Activated naive CD8-positive, alpha-beta T cell treated with anti-CD3 and anti-CD28 coated beads, Interleukin-2, amount 50 U/mL, for 16 hours (primary cell): ENCODE measurements at places on chromosomes 3 and 15.

GRCh38 chr15:31236184-31237042 is 90.2 kb upstream of the KLF13 start:
- no peak for DNase-seq

GRCh38 chr3:161035711-161036110 is 69.4 kb downstream of the B3GALNT1 start:
- no peak for DNase-seq

GRCh38 chr15:57054204-57054750 is 135.8 kb downstream of the TCF12 start:
- no peak for DNase-seq

DNA sequence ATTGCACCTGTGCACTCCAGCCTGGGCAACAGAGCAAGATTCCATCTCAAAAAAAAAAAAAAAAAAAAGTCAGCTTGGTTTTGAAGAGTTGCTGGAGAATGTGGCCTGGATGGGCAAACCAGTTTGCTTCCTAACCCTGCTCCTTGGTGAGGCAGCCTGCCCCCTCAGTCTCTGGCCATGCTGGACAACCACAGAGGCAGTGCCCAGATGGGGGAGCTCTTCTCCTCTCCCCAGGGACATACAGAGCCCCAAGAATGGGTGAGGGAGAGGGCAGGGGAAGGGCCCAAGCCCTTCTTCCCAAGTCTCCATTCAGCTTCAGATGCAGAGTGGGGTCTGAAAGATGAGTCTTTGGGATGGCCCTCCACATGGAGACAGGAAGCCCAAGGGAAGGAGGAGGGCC is 27.9 kb downstream of the CD276 start:
- no peak for DNase-seq

DNA sequence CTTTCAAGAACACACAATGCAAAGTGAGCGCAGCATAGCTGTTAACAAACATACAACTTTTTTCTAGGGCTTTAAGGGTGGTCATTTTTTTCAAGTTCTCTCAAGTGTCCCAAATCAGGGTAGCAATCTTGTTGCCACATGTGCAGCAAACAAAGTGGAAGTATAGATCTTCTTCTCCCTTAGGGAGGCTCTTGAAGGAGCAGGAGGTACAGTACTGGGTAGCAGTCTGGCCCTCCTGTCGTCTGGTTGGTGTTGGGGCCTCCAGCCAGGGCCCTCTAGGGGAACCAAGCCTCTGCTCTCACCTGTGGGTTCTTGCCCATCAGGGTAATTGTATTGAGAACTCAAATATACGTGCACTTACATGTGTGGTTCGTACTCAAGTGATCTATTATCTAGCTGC is 25.8 kb downstream of the MKRN2 start:
- DNase-seq: no peak

DNA sequence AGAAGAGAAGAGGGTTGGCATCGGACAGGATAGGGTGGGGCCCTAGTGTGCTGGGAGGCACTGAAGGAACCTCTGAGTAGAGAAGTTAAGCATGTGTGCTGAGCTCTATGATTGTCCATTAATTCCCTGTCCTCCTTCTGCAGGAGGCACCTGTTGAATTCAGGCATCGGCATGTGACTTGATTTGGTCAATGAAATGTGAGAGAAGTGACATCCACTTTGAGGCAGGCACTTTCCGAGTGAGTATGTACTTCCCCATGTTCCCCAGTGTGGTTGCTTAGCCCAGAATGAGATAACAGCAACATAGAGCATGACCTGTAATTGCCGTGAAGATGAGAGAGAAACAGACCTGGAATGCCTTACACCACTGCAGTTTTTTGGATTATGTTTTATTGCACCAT is 224.8 kb downstream of the RPLP1 start:
- DNase-seq: no peak

DNA sequence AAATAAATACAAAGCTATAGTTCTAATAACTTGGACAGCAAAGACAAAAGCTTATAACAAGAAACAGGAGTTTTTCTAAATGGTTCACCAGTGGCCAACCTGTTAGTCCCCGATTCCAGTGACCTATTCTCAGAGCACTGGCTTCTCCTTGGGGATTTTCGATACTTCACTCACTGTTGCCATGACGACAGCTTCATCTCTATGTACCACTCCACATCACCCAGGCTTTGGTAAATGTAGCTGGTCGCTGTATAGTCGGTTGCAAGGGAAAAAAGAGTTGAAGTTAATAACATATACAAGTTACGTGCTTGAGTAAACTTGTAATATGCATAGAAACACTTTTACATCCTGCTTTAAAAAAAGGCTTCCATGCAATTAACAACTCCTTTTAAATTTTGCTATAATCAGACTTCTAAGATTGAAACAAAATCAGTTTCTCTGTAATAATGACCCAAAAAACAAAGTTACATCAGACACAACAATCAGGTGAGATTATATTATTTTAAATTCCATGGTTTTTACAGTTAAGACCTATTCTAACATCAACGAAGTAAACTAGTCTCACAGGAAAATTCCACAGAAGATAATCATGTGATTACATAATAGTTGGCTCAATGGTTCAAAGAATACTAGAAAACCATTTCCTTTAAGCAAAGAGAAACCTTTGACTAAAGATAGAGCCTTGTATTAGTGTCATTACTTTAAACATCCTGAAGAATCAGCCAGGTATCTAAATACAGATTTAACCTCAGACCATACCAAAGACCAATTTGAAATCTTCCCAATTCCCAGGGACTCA is 2.9 kb downstream of the CCNL1 start:
- DNase-seq: no peak

DNA sequence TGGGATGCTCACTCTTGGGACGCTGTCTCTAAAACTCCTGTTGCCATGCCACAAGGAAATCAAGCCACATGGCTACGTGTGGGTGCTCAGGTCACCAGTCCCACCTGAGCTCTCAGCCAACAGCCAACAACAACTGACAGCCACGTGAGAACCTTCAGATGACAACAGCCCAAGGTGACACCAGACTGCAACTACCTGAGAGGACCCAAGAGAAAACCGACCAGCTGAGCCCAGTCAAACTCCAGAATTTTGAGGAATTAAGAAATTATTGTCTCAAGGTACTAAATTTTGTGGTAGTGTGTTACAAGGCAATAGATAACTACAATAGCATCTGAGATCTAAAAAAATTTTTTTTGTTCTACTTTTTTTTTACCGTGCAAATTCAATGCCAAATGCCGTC is 75.2 kb downstream of the ITGA11 start:
- no peak for DNase-seq

DNA sequence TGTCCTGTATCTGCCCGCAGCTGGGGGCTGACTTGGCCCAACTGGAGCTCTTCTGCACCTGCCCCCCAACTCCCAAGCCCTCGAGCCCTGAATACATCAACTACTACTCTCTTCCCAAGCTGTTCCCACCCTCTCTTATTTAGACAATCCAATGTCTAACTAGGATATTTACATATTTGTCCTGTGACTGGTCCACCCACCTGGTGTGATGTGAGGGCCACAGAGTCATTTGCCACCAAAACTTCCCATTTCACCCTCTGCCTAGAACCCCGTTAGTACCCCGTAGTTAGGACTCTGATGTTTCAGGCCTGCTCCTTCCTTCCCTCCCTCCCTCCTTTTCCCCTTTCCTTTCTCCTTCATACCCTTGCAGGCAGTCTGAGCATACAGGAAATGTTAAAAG is 6.4 kb downstream of the CPLX3 start:
- no peak for DNase-seq

DNA sequence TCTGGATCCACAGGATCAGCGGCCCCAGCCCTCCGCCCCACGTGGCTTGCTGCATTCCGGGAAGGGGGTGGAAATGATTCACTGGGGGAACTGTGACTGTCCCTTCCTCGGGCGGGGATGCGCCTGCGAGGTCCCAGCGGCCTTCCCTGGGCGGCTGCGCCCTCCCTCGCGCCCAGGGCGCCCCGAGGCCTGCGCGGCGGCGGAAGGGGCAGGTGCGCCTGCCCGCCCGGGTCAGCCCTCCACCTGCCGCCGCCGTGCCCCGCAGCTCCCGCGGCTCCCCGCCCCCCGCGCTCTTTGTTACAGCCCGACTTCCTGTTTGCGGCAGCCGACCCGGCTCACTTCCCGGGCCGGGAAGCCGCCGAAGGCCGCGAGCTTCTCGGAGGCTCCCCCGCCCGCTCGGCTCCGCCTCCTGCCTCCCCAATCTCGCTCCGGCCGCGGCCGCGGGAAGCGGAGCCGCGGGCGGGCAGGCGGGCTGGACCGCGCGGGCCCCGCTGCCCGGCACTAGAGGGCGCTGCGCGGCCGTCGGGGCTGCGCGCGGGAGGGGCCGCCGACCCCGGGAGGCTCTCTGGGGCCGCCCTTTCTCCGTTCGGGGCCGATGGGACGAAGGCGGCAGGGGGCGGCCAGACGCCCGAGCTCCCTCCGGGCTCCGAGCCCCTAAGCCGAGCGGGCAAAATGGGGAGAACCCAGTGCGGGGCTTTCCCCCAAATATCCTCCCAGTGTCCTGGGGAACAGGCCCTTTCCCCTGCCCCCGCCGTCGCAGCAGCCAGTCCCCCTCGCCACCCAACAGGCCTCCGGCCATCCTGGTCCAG is 11.5 kb upstream of the CHAC1 start:
- DNase-seq: no peak

- no peak for DNase-seq
These were observed 75.4 kb downstream of the HERC2 start for GRCh38 chr15:28246605-28247004.

GRCh38 chr3:117252651-117253050 is 543.1 kb downstream of the TUSC7 start:
- DNase-seq: no peak

DNA sequence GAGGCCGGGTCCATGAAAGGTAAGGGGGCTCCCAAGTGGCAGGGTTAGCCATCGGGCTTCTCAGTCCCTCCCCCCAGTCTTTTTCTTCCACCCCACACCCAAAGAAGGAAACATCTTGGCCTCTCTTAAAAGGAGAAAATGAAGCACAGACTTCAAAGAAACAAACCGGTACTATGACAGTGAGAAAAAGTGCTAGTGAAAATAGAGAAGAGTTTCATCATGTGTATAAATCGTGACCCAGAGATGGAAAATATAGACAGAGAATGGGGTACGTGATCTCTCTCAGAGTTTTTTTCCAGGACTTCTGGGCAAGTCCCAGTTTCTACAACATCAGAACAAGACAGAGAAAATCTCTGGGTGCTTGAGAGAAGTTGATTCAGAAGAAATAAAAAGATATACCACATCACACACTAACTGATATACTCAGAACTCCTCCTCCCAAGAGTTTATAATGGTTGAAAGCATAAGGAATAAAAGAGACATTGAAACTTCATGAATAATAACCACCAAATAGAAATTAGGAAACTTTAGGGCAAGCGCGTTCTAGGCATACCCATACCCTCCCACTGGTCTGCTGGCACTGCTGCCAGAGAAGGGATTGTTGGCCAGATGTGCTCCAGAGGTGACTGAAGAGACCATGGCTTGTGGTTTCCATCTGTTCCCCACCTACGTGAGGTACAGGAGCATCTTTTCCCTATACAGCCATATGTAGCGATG is 318.9 kb upstream of the CHRM5 start:
- no peak for DNase-seq

DNA sequence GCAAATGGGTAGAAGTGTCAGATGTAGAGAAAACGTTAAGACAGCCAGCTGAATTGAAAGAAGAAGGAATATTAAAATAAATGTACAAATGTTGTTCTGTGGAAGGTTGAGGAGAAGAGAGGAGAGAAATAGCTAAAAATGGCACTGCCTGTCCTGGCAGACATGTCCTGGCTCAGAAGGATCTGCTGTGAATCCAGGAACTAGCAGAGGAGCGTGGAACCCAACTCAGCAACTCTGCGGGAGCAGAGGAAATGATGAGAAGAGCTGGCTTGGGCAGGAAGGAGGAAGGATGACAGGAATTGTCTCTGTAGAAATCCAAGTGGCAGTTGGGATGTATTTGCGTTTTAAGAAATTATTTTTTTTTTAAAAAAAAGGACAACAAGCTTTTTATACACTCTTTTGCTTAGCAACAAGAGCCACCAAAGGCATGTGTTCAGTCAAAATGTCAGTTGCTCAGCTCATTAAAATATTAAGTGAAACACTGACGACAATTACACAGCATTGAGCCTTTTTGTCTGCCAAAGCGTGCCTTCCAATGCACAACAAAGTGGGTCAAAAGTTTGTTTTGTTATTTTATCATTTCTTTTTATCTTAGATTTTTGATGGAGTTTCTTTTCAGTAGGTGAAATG is 16.1 kb downstream of the NANOGP8 start:
- no peak for DNase-seq

DNA sequence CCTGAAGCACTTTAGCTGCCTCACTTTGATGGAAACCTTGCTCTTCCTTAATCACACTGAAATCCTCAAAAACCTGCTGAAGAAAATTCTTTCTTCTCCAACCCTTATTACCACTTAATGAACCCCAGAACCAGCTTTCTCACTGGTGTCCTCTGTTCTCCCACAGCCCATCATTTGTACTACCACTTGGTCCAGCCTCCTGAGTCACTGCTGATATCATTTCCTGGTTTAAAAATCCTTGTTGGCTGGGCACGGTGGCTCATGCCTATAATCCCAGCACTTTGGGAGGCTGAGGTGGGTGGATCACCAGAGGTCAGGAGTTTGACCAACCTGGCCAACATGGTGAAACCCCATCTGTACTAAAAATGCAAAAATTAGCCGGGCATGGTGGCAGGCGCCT is 418.6 kb upstream of the KCNMB2 start:
- no peak for DNase-seq

GRCh38 chr3:128426128-128426921 is 40.4 kb downstream of the DNAJB8 start:
- peak; percentile 34 for DNase-seq

DNA sequence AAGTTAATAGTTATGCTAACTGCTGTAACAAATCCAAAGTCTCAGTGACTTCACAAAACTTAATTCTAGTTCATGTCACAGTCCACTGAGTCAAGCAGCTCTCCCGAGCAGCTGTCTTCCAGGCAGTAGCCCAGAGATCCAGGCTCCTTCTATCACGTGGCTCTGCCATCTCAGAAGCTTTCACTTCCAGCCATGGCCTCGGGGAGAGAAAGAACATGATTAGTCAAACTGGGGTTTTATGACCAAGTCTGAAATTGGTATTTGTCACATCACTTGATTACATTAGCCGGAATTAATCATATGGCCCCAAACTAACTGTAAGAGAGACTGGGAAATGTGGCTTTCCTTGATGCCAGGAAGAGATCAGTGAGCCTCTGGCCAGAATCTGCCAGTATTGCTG is 70.2 kb upstream of the DGKG start:
- no peak for DNase-seq

GRCh38 chr3:116140100-116140689 is 305.1 kb downstream of the LSAMP start:
- no peak for DNase-seq

- DNase-seq: no peak
These were observed 548.8 kb upstream of the MDFIC2 start for GRCh38 chr3:70861234-70861633.
